ENCODE measurements at places on chromosomes 7 and 10.

- DNase-seq, result no peak
- peak overlapping the region; percentile 30 for H3K27ac ChIP-seq
- peaks cover 13% of the 10 kb centered on the region for H3K36me3 ChIP-seq
- no peaks in the 10 kb centered on the region for H3K27me3 ChIP-seq
- no peak overlapping the region for H3K4me3 ChIP-seq
- H3K4me1 ChIP-seq, result peaks cover 17% of the 10 kb centered on the region
These were observed 89.8 kb downstream of the CAMK1D start for GRCh38 chr10:12438919-12439692.

GRCh38 chr10:4316161-4316810, 509.7 kb upstream of the AKR1E2 start:
- no peak overlapping the region for H3K4me3 ChIP-seq
- no peaks in the 10 kb centered on the region for H3K4me1 ChIP-seq
- no peaks in the 10 kb centered on the region for H3K36me3 ChIP-seq
- H3K27me3 ChIP-seq, result peaks cover 7% of the 10 kb centered on the region

GRCh38 chr10:114498413-114499111, 94.3 kb upstream of the AFAP1L2 start:
- peaks cover 56% of the 10 kb centered on the region for H3K4me1 ChIP-seq
- H3K4me3 ChIP-seq, result peak overlapping the region; percentile 37
- H3K36me3 ChIP-seq, result peaks cover 10% of the 10 kb centered on the region
- H3K27ac ChIP-seq, result peak overlapping the region; percentile 87
- peaks cover 3% of the 10 kb centered on the region for H3K27me3 ChIP-seq
- no peak for DNase-seq

DNA sequence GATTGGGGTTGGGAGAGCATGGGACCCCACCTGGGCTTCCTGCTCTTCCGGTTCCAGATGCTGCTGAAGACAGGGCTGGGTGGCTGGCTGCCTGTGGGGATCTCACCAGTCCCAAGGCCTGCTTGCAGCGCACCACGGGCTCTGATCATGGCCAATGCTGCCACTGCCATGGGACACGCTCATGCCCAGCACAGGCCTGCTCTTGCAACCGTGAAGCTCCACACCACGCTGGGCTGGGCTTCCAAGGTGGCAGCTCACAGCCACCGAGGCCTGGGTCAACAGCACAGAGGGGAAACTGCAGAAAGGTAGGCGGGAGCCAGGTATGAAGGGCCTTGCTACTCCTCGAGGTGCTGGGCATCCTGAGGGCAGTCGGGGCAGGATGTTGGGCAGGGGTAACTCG, 72.1 kb upstream of the LRRC18 start:
- no peak overlapping the region for H3K27ac ChIP-seq
- peaks cover 3% of the 10 kb centered on the region for H3K27me3 ChIP-seq
- no peak for DNase-seq
- H3K4me1 ChIP-seq, result no peaks in the 10 kb centered on the region

DNA sequence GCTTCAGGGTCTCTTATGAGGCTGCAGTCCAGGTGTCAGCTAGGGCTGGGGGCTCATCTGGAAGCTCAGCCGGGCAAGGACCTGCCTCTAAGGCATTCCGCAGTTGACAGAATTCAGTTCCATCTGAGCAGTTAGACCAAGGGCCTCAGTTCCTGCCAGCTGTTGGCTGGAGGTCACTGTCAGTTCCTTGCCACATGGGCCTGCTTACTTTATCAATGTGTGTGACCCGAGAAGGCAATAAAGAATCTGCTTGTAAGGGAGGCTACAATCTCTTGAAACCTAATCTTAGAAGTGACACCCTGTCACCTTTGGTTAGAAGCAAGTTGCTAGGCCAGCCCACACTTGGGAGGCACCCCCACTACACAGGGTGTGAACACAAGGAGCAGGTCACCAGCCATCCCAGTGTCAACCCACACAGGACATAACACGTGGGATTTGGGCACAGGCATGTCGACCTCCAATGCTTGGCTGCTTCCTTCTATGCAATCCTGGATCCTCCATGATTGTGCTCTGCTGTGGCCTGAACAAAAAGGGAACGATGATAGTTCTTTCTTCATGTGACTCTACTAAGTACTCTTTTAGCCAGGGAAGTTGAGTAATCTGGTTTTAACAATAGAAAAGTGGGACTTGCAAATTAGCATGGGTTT, 41.8 kb downstream of the MTURN start:
- H3K27ac ChIP-seq, result peak overlapping the region; percentile 44
- no peaks in the 10 kb centered on the region for H3K36me3 ChIP-seq
- peaks cover 55% of the 10 kb centered on the region for H3K4me1 ChIP-seq
- peak overlapping the region; percentile 58 for H3K4me3 ChIP-seq
- H3K27me3 ChIP-seq, result no peaks in the 10 kb centered on the region

DNA sequence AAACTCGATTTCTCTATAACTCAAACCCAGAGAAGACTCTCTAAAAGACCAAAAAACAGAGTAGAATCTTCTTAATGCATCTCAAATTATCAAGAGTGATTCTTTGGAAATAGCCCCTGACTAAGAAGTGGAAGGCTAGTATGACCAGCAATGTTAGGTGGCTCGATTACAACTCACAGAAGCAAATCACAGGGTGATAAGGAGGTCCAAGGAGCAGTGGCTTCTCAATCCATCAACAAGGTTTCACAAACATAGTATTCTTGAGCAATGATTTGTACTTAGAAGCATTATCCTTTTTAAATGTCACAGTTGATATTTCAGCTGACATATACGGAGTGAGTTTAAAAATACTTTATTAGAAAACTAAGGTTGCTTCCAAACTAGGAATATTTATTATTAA, 127.7 kb downstream of the CNOT4 start:
- H3K36me3 ChIP-seq, result no peaks in the 10 kb centered on the region
- DNase-seq, result no peak
- H3K27ac ChIP-seq, result no peak overlapping the region
- no peaks in the 10 kb centered on the region for H3K27me3 ChIP-seq

DNA sequence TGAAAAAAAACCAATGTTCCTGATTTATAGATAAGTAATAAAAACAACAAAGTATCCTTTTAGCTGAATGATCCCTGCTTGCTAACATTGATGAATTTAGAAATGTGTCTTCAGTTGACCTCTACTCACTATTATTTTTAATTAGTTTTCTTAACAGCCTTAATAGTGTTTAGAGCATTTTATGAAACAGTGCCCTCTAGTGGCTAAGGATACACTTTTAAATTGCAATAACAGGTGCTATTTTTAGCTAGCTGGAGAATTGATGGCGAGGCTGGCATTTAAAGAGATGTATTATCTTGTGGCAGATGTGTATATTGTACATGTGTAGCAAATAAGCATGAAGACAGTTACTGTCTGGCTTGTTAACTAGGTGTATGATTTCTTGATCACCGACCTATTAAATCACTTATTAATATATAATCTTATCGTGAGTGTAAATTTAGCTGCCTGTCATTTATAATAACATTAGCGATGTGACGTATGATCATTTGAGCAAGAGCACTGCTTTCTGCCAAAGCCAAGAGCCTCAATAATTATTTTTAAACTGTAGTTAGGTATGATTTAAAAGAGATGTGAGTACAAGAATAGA, 451.9 kb downstream of the DPP6 start:
- H3K27me3 ChIP-seq, result no peaks in the 10 kb centered on the region
- no peaks in the 10 kb centered on the region for H3K4me1 ChIP-seq
- H3K4me3 ChIP-seq, result no peak overlapping the region
- H3K36me3 ChIP-seq, result no peaks in the 10 kb centered on the region
- no peak for DNase-seq

GRCh38 chr7:91165846-91166230, 98.4 kb upstream of the FZD1 start:
- no peaks in the 10 kb centered on the region for H3K36me3 ChIP-seq
- DNase-seq, result no peak
- no peaks in the 10 kb centered on the region for H3K4me1 ChIP-seq
- H3K27ac ChIP-seq, result no peak overlapping the region

DNA sequence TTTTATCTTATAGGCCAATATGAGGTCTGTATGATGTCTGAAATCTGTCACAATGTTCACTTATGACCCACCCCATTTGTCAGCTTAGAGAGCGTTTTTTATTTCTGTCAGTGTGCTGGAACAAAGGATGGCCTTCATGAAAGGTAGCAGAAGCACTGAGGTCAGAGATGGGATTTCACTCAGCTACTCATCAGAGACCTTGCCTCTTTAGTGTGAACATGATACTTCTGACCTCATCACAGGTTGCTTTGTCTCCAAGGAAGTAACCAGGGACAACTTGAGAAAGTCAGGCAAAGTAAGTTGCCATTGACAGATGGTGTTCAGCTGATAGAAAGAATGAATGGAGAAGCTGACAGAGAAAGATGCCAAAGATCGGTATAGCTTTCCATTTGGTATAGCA, 16.3 kb downstream of the YAE1 start:
- H3K4me1 ChIP-seq, result no peaks in the 10 kb centered on the region
- no peak overlapping the region for H3K27ac ChIP-seq
- no peak overlapping the region for H3K4me3 ChIP-seq
- peaks cover 1% of the 10 kb centered on the region for H3K27me3 ChIP-seq
- DNase-seq, result no peak

DNA sequence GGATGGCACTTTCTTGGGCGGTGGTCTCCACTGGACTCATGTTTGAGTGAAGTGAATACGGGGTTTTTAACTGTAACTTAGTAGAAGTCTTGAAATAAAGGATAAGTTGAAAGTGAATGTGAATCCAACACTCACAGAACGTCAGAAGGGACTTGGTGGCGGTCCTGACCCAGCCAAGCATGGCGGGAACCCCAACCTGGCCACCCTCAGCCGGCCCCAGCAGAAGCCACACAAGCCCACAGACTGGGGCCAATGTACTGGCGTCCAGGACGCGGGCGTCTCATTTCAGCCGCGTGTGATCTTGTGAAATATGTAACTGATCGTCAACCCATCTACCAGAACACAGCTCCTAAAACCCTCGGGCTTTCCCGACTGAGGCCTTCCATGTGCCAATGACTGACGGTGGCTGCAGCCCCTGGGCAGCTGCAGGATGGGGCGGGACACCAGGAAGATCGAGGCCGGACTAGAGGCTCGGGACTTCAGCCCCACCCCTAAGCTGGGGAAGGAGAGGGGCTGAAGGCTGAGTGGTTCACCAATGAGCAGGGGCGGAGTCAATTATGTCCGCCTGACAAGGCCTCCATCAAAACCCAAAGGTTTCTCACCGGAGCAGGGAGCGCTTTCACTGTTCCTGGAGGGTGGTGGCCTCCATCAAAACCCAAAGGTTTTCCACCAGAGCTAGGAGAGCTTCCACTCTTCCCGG, 161.5 kb downstream of the MAD1L1 start:
- H3K27ac ChIP-seq, result no peak overlapping the region
- H3K36me3 ChIP-seq, result peaks cover 10% of the 10 kb centered on the region
- H3K4me3 ChIP-seq, result no peak overlapping the region
- peaks cover 5% of the 10 kb centered on the region for H3K4me1 ChIP-seq
- no peak for DNase-seq

DNA sequence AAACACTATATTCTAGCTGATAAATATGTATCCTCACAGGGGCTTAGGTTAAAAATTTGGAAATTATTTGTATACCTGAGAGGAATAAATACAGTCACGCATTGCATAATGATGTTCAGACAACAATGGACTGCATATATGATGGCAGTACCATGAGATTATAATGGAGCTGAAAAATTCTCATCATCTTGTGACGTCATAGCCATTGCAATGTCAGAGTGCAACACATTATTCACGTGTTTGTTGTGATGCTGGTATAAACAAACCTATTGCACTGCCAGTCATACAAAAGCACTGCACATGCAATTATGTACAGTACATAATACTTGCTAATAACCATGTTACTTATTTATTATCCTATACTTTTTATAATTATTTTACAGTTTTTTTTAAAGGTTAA, 31.4 kb downstream of the STEAP1B start:
- H3K27ac ChIP-seq, result no peak overlapping the region
- H3K36me3 ChIP-seq, result no peaks in the 10 kb centered on the region
- DNase-seq, result no peak

- no peak overlapping the region for H3K27ac ChIP-seq
- H3K4me3 ChIP-seq, result no peak overlapping the region
- H3K36me3 ChIP-seq, result no peaks in the 10 kb centered on the region
These were observed 221.3 kb downstream of the DNAJB6 start for GRCh38 chr7:157558061-157558460.

Data from immature natural killer cell (primary cell).